ENCODE measurements at places on chromosomes 16 and 17.
A peak's percentile ranks its signal among the peaks of the same experiment; 100 is the strongest.

GRCh38 chr17:28227316-28228108 is 91.5 kb upstream of the TMEM97 start:
- DNase-seq, result peak; percentile 80

DNA sequence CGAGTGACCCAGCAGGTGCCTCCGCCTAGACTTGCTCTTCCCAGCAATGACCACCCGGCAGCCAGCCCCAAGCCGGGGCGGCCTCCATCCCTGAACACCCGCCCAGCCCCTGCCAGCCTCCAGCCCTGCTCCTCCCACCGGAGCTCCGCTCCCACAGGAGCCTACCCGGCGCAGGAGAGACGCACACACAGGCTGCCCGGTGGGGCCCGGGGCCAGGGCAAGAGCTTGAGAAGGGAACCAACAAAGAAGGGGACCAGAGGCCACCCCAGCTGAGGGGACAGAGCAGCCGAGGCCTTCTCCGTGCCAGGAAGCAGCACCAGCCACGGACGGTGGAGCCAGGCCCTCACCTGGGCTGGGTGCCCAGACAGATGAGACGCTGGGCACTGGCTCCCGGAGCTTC is 13.8 kb downstream of the PKD1 start:
- no peak for DNase-seq

DNA sequence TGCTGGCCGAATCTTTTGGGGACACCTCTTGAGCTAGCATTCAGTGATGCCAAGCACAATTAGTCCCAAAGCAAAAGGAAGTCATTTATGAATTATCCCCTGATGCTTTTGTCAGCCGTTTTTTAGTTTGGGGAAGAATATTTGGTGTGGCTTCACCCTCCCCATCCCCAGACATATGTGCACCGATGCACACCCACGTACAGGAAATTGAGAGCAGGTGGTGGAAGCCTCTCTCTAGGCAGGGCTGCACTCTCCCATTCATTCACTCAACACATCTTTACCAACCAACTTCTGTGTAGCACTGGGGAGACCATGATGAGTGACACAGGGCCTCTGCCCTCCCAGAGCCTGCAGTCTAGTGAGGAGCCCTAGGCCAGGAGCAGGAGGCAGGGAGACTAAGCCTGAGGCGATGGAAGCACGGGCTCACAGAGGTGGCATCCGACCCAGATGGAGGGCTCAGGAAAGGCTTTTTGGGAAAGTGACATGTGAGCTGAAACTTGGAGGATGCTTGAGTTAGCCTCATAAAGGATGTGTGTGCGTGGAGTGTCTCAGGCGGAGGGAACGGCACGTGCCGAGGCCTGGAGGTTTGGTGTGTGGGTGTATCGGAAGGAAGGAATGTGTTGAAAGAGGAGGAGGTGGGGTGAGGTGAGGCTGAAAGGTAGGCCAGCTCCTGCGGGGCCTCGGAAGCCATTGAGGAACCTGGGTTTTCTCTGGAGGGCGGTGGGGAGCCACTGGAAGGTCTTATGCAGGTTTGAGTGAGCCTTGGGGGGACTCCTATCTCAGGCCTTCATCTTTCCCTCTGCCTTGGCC is 43.8 kb downstream of the PSME3IP1 start:
- DNase-seq, result no peak

DNA sequence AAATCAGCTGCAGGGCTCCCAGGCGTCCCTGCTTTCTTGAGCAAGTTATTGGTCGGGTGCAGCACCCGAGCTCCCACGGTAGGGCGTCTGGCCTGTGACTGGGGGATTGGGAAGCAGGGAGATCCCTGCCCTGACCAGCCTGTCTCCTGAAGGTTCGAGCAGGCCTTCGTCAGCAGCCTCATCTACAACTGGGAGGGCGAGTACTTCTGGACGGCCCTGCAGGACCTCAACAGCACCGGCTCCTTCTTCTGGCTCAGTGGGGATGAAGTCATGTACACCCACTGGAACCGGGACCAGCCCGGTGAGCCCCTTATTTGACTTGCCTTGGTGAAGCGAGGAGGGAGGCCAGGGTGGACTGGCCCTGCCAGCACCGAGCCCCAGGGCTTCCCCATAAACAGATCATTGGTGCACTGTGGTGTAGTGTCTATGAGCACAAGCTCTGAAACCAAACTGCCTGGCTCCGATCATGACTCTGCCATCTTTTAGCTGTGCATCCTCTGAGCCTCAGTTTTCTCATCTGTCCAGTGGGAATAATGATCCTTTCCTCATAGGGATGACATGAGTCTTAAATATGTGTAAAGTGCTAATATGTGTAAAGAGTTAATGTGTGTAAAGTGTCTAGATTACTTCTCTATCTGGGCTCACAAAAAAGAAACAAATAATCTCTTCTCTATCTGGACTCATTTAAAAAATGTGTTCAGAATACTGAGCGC is 48.9 kb downstream of the MRC2 start:
- no peak for DNase-seq

DNA sequence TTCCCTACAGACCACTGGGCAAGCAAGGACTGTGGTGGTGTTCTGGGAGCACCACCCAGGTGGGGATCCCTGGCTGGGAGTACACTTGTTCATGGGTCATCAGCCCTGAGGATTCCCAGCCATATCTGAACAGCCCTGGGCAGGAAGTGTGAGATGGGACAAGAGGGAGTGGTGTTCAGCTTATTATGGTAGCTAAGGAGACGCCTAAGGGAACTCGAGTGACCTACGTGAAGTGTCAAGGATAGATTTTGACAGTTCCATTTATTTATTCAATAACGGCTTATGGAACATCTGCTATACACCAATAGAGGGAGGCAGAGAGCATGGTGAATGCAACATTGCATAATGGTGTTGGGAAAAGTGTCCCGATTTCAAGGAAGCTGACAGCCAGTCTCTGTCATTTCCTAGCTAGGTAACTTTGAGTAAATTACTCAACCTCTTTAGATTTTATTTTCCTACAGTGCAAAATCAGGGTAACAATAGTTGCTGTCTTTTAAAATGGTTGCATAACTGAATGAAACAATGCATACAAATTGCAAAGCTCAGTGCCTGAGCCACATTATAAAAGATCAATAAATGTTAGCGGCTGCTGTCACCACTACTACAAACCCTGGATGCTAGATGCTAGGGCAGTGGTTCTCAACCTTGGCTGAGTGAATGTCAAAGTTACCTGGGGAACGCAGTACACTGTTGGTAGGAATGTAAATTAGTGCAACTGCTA is 534.1 kb downstream of the GRIN2A start:
- no peak for DNase-seq

DNA sequence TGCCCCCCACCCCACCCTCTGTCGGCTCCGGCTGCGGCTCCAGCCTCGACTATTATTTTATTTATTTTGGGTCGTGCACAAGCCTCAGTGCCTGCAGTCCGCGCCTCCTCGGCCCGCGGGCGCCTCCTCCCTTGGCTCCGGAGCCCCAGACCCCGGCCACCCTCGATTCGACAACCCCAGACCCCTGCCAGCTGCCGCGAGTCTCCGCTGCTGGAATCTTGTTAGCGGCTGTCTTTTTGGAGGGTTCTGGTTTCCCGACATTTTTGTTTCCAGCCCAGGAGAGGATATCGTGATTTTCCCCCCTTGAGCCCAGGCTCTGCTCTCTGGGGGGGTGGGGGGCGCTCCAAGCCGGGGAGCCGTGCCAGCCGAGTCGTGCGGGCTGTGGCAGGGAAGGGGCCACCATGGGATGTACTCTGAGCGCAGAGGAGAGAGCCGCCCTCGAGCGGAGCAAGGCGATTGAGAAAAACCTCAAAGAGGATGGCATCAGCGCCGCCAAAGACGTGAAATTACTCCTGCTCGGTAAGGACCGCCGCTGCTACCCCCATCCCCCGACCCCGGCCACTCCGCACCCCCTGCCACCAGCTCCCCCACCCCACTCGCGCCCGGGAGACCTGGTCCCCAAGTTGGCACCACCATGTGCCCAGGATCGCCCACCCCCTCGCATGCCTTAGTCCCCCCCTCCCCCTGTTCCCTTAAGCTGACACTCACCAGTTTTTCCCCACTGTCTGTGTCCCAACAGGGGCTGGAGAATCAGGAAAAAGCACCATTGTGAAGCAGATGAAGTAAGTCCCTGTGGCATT is 746 bp downstream of the GNAO1 start:
- no peak for DNase-seq

GRCh38 chr16:64361753-64362152 is 760.1 kb downstream of the CDH11 start:
- DNase-seq, result no peak

GRCh38 chr16:74673876-74674275 is 7.2 kb upstream of the RFWD3 start:
- DNase-seq, result no peak
